Thymus (tissue), 14 donors: ENCODE measurements at places on chromosomes 7 and 10. TPM values are rescaled to one million over a fixed set of nuclear protein-coding genes. Genes with fewer than 3 reads are reported as not detected.

- no peak for DNase-seq
These were observed 9.3 kb upstream of the PNLIPRP3 start for GRCh38 chr10:116418389-116418788.

The PRRT4 gene
- polyA plus RNA-seq = 0.66 TPM

The NCF1 gene
- polyA plus RNA-seq = 12.5 TPM

GRCh38 chr7:2968176-2968575, 75.5 kb downstream of the CARD11 start:
- DNase-seq = no peak

The C7orf33 gene
- not detected for polyA plus RNA-seq

The DGKI gene
- 0.14 TPM for polyA plus RNA-seq

GRCh38 chr10:62046522-62047227, 145.2 kb downstream of the ARID5B start:
- no peak for DNase-seq

DNA sequence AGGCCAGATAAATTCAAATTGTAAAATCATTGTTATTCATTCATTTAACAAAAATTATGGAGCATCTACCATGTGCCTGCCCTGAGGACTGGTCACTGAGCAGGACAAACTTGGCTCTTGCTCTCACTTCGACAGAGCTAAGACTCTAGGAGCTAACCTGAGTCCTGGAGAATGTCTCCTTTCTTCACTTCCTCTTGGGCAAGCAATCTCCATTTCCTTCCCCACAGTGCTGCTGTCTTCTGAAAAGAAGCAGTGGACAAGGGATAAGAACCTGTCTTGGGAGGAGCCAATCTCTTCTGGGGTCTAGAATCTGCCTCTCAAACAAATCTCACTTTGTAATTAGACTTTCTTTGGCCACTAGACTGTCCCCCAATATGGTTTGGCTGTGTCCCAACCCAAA, 76.2 kb upstream of the PLXNA4 start:
- DNase-seq = no peak

The NEUROG3 gene
- polyA plus RNA-seq = 0.14 TPM

The NEURL1 gene
- 3.0 TPM for polyA plus RNA-seq

The DNAH11 gene
- 3.9 TPM for polyA plus RNA-seq

DNA sequence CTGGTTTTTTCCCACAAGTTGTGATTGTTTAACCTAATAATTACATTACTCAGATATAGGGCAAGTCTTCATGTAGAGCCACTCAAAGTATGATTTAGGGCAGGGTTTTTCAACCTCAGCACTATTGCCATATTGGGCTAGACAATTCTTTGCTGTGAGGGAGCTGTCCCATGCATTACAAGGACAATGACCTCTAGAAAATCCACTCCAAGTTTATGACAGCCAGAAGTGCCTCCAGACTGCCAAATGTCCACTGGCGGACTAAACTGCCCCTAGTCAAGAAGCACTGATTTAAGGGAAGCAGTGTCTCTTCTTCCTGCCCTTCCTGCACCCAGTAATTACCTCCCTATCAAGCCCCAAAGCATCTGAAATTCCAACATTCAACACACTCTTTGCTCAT, 54.4 kb downstream of the ZNF800 start:
- no peak for DNase-seq

DNA sequence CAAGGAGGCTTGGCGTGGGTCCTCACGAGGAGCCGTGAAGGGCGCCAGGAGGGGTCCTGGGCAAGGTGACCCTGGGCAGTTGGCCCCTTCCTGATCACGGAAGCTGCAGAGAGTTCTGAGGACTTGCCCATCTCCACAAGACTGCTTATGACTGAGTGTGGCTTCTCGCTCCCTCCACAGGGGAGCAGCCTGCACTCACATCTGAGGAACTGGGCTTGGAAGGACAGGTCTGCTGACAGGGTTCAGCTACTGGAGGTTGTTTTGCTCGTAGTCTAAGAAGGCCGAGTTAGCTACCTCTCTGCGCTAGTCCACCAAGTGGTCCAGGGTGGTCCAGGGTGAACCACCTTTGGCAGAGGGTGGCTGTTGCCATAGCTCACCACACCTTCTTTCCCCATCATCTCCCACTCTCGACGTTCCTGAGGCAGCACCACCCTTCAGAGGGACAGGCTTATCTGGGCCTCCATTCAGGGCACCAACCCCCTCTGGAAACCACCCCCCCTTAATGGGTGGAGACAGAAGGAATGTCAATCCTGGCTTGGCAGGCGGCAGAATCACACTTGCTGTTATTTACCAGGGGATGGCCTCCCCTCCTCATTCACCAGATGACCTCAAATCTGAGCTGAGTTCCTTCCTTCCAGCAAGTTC, 38.2 kb downstream of the FAM53B start:
- DNase-seq = no peak

The AKR1C1 gene
- 7.6 TPM for polyA plus RNA-seq

The MSMB gene
- 8.6 TPM for polyA plus RNA-seq
